ENCODE measurements at places on chromosomes 2 and 18.

DNA sequence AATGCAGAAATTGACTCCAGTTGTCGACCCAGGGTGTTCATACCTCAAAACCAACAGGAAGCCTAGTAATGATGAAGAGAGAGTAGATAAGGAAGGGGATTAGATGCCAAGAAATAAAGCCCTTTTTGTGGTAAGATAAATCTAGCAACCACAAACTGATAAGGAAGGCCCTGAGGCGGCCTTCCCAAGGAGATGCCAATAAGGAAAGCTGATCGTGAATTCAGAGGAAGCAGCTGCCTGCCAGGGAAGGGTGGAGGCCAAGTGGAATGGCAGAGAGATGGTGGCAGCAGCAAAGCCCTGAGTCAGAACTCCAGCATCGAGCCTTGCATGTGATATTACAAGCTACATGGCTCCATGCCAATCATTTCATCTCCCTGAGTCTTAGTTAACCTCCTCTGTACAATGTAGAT lies 126.3 kb downstream of the IRS1 start:
- no peak for DNase-seq

DNA sequence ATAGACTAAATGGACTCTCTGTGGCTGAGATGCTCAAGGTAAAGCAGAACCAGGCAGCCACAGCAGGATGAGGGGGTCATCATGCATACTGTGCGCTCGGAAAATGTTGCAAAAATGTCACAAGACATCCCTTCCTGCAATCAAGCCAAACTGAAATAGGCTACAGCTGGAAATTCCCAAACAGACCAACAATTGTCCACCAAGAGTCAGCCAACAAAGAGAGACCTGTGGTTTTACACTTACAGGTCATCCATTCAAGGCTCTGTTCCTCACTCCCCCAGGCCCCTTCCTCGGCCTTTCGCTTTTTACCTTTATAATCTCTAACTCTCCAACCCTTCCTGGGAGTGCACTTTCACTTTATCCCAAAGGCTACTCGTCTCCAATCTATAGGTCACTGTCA lies 1066.9 kb downstream of the TSN start:
- no peak for DNase-seq

DNA sequence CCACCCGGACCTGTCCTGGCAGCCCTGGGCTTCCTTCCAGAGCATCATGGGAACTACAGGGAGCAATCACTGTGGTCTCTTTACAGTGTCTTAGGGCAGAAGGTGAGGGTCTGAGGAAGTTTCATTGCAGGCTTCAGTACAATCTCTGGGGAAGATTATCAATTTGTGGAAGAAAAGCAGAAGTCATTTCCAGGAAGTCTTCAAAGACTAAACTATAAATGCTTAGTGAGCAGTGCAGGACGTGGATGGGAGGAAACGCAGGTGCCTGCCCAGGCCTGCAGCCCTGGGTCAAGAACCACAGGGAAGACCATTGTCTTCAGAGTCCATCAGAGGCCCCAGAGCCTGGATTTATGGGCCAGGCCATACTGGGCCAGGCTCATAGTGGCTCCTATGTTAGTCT lies 54.3 kb downstream of the INO80C start:
- DNase-seq, result no peak

DNA sequence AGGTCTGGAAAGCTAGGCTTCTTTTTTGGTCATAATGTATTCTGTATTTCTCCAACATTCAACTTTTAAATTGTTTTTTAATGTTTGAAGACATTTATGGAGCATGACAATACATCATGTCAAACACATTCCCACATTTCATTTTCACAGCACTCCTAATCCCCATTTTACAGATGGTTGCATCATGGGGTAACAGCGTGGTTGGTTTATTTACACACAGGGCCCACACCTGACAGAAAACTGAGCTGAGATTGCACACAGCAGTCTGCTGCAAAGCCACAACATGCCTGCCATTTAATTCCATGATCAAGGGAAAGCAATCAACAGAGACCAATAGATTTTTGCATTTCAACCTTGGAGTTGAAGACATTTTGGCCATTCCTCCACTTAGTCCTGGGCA lies 335.7 kb upstream of the MGAT5 start:
- DNase-seq, result no peak

DNA sequence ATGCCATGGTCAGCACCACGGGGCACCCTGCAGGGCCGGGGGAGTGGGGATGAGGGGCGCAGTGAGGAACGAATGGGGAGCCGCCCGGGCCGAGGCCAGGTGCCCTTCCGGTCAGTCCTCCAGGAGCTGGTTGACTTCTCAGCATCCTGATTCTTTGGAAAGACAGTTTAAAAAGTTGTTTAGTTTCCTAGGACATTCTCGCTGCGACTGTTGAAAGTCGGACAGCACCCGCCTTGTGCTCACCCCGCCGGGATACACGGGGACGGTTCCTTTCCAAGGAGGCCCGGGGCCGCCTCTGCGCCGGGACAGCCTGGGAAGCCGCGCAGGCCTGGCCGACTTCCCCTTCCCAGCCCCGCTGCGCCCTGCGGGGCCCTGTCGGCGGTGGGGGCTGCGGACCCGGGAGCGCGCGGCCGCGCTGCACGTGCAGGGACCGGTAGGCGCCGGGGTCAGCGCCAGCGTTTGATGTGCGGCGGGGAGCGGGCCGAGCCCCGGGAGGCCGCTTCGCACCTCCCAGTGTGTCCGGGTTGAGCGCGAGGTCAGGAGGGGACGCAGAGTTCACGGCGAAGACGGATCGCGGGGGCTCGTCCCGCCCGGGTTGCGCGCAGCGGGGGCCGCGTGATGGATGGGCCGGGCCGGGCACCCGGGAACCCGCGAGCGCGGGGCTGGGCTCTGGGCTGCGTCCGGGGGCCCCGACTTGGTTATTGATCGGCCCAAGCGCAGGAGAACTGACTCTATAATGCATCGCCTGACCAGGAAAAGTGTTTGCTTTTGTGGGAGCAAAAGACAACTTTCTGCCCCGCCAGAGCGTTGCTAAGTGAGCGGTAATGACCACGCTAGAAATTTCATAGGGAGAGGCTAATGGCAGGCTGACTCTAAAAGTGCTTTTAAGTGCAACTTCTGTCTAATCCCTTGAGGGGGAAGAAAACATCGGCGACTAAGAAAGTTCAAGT lies 28.0 kb upstream of the SMIM21 start:
- no peak for DNase-seq

DNA sequence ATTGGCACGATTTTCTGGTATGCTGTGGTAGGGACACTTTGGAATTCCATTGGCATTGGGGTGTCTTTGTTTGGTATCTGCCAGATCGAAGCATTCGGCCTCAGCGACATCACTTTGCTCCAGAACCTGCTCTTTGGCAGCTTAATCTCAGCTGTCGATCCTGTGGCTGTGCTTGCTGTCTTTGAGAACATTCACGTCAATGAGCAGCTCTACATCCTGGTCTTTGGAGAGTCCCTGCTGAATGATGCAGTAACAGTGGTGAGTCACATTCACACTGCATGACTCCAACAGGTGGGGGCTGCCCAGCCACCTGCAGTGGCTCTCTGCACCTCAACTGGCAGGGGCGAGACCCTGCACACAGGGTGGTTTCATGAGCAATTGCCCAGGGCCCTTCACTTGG lies 38.4 kb downstream of the SLC9A2 start:
- no peak for DNase-seq

DNA sequence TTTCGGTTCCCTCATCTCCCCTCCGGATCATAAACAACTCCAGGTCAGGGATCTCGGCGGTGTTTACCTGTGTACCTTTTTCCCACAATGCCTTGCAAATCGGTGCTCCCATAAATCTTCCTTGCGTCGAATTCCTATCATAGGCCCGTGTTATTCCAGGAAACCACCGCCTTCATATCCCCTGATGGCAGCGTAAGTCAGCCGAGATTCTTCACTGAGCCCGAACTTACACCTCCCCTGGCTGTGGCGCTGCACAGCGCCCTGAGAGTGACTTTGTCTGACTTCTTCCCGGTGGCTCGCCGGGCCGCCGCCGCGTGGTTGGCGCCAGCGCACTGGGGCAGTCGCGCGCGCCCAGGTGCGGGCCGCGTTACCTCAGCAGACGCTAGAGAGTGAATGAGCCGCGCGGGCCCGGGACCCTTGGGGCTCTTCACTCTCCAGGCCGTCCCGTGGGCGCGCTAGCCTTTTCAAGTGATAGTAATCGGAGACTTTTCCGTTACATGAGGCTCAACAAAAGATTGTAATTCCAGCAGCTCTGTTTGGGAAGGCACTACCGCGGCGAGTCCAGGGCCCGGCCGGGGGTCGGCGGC lies 101.6 kb downstream of the SPTBN1 start:
- peak; percentile 28 for DNase-seq

- no peak for DNase-seq
Measured at GRCh38 chr2:28326469-28326805, 66.2 kb upstream of the FOSL2 start.

DNA sequence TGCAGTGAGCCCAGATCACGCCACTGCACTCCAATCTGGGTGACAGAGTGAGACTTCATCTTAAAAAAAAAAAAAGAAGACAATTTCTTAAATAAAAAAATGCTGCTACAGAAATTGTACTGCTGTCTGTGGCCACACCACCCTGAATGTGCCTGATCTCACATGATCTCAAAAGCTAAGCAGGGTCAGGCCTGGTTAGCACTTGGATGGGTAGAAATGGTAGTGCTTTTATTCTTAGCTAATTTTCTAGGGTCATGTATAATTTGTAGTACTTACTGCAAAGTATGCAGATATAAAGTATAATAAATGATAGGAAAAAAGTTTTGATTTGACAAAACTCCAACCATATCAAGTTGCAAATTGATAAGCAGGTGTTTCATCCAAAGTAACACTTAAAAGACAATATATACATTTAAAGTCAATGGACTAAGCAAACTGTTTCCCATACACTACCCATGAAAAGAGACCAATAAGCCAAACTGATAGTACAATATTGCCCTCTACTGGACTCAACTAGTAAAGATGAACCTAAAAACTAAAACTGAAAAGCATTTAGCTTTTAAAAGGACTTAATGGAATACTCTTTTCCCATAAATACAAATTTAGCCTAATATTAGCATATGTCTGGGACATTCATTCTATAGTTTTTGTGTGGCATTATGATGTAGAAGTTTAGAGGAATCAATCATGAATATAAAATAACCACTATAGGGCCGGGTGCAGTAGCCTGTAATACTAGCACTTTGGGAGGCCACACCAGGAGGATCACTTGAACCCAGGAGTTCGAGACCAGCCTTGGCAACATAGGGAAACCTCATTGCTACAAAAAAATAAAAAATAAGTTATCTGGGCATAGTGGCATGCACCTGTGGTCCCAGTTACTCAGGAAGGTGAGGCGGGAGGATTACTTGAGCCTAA lies 18.6 kb upstream of the PEX13 start:
- DNase-seq, result peak; percentile 40

DNA sequence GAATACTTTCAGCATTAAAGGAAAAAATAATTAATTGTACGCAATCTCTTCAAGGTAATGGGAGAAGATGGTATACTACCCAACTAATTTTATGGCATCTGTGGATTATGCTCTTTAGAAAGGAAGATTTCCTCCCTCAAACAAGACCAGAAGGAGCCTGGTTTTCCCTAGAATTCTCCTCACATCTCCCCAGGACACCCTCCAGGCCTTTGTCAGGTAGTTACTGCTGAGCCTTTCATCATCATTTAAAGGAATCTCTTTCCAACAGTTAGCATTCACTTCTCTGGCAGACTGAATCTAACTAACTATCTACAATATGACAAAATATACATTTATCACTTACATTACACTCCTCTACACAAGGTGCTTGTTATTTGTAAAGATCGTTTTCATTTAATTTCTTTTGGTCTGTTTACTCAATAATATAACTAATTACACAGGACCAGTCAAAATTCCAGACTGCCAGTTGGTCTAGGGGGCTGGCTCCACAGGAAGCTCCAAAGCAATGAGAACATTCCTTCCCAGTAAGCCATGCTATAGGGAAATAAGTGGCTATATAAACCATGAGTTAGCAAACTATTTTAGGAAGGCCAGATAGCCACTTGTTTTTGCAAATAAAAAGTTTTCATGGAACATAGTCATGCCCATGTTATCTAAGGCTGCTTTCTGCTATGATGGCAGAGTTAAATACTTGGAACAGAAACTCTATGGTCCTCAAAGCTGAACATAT lies 19.1 kb downstream of the ZNF24 start:
- no peak for DNase-seq

Data from NCI-H1048 (cell line).